T-helper 17 cell (primary cell): ENCODE measurements at places on chromosomes 4 and X. TPM values are rescaled to one million over a fixed set of nuclear protein-coding genes. Genes with fewer than 3 reads are reported as not detected.
A peak's percentile ranks its signal among the peaks of the same experiment; 100 is the strongest.

The TCEAL2 gene
- total RNA-seq: not detected

The ADH1A gene
- not detected for total RNA-seq

The CENPI gene
- 0.52 TPM for total RNA-seq

The HTN1 gene
- not detected for total RNA-seq

The TRO gene
- 0.39 TPM for total RNA-seq

The ANKRD50 gene
- total RNA-seq: 0.17 TPM

The FHIP1A gene
- 0.86 TPM for total RNA-seq

GRCh38 chr4:73315091-73315490 lies 56.5 kb upstream of the ANKRD17 start:
- H3K4me3 ChIP-seq: no peak overlapping the region
- no peaks in the 10 kb centered on the region for H3K27me3 ChIP-seq
- DNase-seq: no peak
- no peaks in the 10 kb centered on the region for H3K36me3 ChIP-seq
- no peaks in the 10 kb centered on the region for H3K4me1 ChIP-seq

DNA sequence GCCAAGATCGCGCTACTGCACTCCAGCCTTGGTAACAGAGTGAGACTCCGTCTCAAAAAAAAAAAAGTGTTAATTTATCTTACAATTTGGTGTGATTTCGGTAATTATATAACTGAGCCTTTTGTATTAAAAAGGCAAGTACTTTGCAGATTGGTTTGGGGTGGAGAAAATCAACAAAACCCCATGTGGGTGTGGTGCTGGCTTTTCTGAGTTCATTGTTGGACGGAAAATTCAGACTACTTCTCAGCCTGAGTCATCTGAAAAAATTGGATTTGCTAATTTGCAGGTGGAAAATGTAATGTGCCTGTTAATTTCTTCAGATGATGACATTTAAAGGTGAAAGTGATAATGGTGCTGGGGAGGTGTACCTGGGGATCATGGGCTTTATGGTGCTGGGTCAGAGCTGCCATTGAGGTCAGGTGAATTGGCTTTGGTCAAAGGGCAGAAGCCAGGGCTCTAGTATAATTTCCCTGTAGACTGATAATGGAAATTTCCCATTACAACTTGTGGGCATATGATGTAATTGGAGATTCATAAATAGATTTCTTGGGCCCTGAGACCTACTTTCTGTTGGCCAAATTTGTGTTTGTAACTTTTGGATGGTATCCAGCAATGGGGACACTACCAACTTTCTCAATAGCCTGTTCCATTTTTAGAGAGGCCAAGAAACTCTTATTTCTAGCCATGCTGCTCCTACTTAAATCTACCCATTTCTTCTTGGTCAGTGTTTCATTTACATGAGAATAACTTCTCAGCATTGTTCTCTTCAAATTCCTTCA lies 74.3 kb upstream of the TEX13D start:
- no peak overlapping the region for H3K4me3 ChIP-seq
- H3K4me1 ChIP-seq: no peaks in the 10 kb centered on the region
- H3K27ac ChIP-seq: no peak overlapping the region

DNA sequence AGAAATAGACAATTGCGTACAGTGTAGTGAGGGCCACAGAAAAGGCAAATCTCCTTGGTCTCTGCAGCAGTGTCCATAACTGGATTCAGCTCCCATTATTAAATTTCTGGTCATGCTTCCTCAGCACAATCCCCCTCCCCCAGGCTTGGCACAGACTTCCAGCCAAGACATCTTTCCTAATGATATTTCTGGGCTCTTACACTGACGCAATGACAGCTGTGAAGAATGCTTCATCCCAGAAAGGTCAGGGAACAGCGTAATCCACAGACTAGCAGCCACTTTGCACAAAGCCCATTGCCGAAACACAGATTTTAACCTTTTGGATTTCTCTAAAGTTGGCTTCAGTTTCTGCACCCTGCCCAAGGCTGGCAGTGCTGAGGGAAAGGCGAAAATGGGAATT lies 597.6 kb upstream of the CPEB2 start:
- DNase-seq: no peak
- no peak overlapping the region for H3K27ac ChIP-seq
- H3K27me3 ChIP-seq: no peaks in the 10 kb centered on the region
- no peaks in the 10 kb centered on the region for H3K4me1 ChIP-seq
- H3K4me3 ChIP-seq: no peak overlapping the region
- no peaks in the 10 kb centered on the region for H3K36me3 ChIP-seq

DNA sequence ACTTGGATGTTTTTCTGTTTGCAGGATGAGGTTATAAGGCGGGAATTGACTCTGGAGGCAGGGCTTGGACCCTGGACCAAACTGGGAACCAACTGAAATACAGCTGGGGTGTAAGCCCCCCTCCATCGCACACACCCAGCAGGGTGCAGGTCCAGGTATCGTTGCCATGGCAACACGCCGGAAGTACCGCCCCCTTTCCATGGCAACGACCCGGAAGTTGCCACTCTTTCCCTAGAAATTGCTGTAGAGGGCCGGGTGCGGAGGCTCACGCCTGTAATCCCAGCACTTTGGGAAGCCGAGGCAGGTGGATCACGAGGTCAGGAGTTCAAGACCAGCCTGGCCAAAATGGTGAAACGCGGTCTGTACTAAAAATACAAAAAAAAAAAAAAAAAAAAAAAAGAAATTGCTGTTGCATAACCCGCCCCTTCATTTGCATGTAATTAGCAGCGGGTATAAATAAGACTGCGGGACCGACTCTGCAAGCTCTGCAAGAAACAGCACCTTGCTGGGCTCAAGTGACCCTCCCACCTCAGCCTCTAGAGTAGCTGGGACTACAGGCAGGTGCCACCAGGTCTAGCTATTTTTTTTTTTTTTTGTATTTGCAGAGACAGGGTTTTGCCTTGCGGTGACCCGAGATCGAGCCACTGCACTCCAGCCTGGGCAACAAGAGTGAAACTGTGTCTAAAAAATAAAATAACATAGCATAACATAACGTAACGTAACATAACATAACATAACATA lies 139.6 kb downstream of the CRLF2 start:
- peaks cover 3% of the 10 kb centered on the region for H3K4me1 ChIP-seq
- DNase-seq: no peak
- H3K4me3 ChIP-seq: no peak overlapping the region
- H3K27ac ChIP-seq: no peak overlapping the region
- H3K36me3 ChIP-seq: peaks cover 6% of the 10 kb centered on the region

- H3K4me3 ChIP-seq: no peak overlapping the region
- no peaks in the 10 kb centered on the region for H3K4me1 ChIP-seq
- peaks cover 11% of the 10 kb centered on the region for H3K27me3 ChIP-seq
- H3K27ac ChIP-seq: no peak overlapping the region
These were observed 87.0 kb upstream of the SCOC start for GRCh38 chr4:140286456-140286855.

- H3K4me3 ChIP-seq: peak overlapping the region; percentile 99
- H3K36me3 ChIP-seq: peaks cover 3% of the 10 kb centered on the region
- H3K4me1 ChIP-seq: peaks cover 13% of the 10 kb centered on the region
- peak overlapping the region; percentile 87 for H3K27ac ChIP-seq
- no peak for DNase-seq
These were observed 533 bp downstream of the IL15 start for GRCh38 chr4:141636771-141637460.

DNA sequence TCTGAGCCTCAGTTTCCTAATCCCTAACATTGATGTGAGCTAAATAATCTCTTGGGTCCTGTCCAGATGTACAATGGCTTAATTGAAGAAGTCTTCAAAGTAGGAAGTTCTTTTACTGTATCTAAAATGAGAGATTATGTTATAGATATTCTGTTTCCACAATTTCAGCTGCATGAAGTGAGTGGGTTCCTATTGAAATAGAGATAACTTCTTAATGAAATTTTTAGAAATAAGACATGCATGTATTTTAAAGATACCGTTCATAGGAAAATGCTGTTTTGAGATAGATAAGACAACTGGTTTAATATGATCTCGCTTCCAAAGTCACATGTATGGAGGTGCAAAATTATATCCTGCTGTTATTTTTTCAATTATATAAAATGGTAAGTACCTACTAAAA lies 71.9 kb downstream of the CLDN22 start:
- DNase-seq: no peak
- H3K27ac ChIP-seq: no peak overlapping the region
- H3K36me3 ChIP-seq: no peaks in the 10 kb centered on the region

DNA sequence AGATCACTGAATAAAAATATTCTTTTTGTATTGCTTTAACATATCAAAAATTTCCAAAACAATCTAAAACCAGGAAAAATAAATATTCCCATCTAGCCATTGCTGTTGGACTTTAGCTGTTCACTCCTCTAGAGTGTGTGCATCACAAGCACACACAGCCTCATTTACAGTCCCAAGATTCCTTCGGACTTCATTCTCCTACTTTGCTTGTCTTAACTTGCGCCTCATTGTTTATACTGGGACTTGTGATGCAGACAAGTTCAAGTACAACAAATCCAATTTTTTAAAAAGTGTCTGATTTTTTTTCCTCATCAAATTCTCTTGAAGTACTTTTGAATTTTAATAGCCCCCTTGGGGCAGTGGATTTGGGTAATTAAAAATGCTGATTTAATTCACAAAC lies 55.6 kb downstream of the TLL1 start:
- no peaks in the 10 kb centered on the region for H3K27me3 ChIP-seq
- no peak overlapping the region for H3K4me3 ChIP-seq
- DNase-seq: no peak
- no peaks in the 10 kb centered on the region for H3K4me1 ChIP-seq

DNA sequence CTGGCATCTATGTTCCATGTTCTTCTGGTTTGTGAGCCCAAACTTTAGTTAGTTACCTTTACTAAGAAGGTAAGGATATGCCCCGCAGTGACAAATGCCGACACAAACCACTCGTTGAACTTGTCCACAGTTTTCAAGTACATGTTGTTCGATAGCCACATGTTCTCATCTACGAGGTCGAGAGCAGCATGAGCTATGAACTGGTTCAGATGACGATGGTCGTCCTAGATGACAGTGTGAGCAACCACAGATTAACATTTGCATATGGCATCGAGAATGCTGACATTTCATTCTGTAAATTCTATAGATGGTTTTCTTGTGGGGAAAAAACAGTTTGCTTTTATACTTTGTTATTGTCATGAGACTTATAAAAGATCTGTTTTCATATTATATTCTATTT lies 18.0 kb downstream of the TRAPPC2 start:
- DNase-seq: no peak
- no peaks in the 10 kb centered on the region for H3K27me3 ChIP-seq
- H3K4me3 ChIP-seq: peak overlapping the region; percentile 33
- no peaks in the 10 kb centered on the region for H3K36me3 ChIP-seq
- peaks cover 10% of the 10 kb centered on the region for H3K4me1 ChIP-seq
- H3K27ac ChIP-seq: peak overlapping the region; percentile 81

DNA sequence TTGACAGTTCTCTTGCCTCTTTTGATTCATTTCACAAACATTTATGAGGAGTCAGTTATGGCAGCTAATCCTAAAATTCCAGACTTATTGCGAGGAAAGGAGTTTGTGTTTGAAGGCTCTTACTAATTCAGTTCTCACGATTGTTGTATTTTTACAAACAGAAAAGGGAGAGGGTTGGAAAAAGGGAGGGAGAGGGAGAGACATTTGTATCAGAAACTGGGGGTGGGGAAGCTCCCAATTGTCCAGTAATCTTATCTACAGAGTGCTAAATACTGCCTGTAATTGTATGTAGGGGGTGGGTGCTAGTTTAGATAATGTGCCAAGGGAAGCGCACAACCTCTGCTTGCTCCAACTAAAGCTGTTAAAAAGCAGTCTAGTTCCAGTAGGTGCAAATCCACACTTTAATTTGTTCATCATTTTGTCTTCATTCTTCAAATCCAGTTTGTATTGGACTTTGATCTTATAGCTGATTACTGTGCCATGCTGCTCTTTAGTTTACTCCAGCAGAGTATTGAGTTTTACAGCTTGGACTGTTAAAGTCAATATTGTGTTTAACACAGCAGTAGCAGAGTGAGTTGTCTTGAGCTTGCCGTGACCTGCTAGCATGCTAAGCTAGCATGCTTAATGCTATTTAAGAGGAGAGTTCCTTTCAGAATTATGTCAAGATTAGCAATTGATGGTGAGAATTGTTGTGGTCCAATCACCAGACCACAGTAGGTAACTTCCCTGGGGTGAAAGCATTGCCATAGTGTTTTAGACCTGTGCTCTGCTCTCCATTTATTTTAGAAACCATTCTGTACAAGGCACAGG lies 13.9 kb downstream of the FNIP2 start:
- DNase-seq: no peak
- H3K27ac ChIP-seq: no peak overlapping the region
- peaks cover 29% of the 10 kb centered on the region for H3K4me1 ChIP-seq

GRCh38 chr4:11632025-11632424 lies 203.3 kb upstream of the HS3ST1 start:
- no peak overlapping the region for H3K27ac ChIP-seq
- DNase-seq: no peak
- peaks cover 3% of the 10 kb centered on the region for H3K4me1 ChIP-seq
- H3K27me3 ChIP-seq: peaks cover 4% of the 10 kb centered on the region
- no peaks in the 10 kb centered on the region for H3K36me3 ChIP-seq

DNA sequence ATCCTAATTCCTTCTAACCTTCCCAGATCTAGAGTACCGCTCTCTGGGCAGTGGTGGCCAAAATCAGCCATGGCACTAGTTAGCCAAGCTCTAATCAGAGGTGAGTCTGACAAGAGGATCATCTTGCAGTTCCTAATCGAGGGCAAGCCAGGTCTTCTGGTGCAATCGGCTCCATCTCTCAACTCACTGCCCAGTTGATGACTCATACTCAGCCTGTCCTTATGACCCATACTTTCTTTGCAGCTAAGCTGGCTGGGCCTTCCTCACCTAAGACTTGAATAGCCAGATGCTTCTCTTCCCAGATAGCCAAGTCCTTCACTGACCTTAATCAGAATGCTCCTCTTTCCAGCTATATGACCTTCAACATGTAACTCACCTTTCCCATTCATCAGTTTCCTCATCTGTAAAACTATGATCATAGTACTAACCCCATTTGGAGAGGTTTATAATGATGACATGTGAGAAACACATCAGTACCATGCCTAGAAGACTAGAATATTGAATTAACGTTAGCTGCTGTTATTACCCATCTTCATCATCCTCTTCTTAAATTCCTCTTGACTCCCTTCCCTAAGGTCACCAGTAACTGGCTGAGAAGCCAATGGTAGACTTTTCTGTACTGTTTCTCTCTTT lies 57.1 kb downstream of the RELL1 start:
- no peak overlapping the region for H3K27ac ChIP-seq
- H3K4me1 ChIP-seq: peaks cover 5% of the 10 kb centered on the region
- DNase-seq: no peak
- H3K4me3 ChIP-seq: peak overlapping the region; percentile 13
- H3K27me3 ChIP-seq: no peaks in the 10 kb centered on the region
